ENCODE measurements at places on chromosomes 2 and 18. TPM values are rescaled to one million over a fixed set of nuclear protein-coding genes. Genes with fewer than 3 reads are reported as not detected.

GRCh38 chr2:140308706-140309105, 1528.5 kb upstream of the NXPH2 start:
- no peak for DNase-seq

DNA sequence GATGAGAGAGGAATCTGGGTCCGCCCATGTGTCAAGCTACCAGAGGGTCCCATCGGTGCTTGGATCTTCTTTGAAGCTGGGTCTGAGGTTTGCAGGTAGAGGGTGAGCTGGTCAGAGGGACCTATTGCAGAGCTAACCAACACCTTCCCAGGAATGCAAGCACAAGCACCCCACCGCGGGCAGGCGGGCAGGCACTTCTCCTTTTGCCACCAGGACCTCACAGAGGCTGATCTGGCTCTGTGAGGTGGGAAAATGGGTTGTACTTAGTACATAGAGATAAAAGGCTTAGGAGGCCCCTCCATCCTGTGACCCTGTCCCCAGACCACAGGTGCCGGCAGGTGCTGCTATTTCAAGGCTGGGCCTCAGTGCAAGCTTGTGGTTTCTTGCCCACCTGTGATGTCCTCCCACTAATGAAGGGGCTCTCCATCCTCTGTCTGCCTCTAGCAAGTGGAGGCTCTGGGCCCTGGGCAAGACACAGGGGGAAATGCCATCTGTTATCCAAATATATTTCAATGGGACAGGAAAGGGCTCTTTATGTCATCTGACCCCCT, 31.4 kb upstream of the IL37 start:
- DNase-seq: no peak

DNA sequence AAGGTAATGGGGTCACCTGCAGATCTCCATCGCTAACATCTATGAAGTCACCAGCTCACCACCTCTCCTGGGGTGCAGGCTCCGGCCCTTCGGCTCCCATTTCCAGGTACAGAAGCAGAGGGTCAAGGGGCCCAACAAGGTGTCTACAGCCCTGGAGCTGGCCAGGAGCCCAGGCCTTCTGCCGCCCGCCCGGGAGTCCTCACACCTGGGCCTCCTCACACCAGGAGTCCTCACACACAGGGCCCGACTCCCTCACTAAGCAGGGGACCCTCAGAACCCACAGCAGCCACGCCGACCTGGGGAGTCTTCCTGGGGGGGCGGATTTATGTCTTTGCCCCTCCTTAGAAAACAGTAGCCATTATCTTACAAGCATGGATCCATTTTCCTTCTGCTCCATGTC, 43.4 kb upstream of the TPO start:
- DNase-seq: no peak

DNA sequence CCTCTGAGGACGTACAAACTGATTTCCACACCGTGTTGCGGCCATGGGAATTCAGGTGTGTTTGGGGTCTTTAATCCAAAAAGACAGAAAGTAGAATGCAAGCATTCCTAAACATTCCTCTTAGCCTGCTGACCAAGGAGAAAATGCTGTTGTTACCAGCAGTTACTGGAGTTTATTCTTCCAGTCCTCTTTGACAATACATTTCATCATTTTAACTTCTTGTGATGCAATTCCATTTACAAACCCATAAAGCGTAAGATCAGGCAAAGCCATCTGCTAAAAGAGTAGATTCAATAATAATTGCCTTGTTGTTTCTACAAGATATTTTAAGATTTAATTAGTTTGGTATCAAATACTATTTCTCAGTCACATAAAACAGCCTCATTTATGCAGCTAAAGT, 32.7 kb downstream of the SPIRE1 start:
- DNase-seq: no peak

- peak; percentile 33 for DNase-seq
Measured at GRCh38 chr2:109438773-109439389, 174.9 kb downstream of the SEPTIN10 start.

DNA sequence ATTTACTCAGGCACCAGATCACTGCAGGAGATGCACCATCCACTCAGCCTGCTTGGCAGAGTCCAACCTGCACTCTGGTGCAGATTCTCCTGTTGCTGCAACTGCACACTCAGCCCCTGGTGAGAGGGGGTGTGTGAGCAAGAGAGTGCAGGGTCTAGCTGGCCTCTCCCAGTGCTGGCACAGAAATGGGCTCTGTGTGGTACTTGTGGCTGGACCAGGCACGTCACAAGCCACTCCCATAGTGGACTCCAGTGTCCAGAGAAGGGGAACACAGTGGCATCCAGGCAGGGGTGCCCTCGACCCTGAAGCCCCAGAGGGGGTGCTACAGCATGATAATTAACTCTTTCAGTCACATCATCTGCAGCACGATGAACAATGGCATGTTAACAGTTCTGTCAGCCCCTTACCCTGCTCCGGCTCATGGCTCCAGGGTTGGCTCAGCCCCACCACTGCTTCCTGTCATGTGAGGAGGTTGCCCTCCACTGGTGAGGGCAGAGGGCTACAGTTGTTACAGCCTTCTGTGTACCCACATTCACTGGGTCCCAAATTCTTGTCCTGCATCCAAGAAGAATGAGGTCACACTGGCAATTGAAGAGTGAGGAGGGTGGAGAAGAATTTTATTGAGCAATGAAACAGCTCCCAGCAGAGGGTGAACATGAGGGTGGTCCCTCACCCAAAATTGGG, 135.7 kb downstream of the EVA1A start:
- DNase-seq: no peak

GRCh38 chr2:3706892-3707291, 3.5 kb downstream of the DCDC2C start:
- no peak for DNase-seq

DNA sequence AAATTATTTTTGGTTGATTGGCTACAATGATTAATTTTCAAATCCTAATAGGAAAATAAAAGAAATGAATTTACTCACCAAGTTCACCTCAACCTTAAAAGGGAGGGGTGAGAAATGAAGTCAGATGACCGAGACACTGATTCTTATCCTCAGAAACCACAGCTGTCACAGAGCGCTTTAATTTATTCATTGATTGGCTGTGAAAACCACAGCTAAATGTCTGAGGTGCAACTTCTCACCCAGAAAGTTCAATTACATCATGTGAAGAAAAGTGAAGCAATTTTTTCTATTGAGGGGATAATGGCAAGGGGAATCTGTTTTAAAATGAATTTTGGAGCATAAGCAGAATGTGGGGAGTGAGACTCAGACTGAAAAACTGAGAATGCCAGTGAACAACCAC, 128.4 kb downstream of the RNF152 start:
- no peak for DNase-seq

GRCh38 chr2:10286216-10287037, 16.3 kb upstream of the HPCAL1 start:
- DNase-seq: peak; percentile 72

DNA sequence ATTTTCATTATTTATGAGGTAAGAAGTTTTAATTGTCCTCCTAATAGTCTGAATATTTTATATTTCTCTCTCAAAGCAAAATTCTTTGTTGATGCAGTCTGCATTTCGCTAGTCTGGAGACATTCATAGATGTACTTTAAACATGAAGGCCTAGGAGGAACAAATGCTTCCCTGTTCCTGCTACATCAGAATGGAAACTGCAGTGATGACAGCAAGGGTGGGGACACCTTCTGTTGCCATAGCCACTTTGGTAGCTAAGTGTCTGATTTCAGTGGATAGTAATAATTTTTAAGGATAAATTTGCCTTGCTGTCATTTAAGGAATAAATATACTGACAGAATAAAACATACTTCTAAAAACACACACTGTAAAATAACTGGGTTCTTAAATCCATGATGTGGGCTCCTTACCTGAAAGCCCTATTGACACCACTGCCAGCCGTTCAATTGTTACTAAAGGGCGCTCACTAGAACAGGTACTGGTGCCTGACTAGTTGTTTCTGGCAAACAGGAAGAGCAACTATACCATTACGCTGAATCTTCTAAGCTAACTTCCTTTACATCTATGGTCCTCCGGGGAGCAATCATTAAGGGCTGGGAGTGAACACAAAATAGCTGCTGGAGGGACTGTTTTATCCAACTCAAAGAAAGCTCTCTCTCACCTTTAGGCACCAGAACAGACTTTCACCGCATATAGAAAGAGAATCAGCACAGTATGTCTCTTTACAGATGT, 88.2 kb downstream of the TMEM131 start:
- no peak for DNase-seq

- no peak for DNase-seq
Measured at GRCh38 chr2:68391869-68392268, 26.8 kb downstream of the PLEK start.

DNA sequence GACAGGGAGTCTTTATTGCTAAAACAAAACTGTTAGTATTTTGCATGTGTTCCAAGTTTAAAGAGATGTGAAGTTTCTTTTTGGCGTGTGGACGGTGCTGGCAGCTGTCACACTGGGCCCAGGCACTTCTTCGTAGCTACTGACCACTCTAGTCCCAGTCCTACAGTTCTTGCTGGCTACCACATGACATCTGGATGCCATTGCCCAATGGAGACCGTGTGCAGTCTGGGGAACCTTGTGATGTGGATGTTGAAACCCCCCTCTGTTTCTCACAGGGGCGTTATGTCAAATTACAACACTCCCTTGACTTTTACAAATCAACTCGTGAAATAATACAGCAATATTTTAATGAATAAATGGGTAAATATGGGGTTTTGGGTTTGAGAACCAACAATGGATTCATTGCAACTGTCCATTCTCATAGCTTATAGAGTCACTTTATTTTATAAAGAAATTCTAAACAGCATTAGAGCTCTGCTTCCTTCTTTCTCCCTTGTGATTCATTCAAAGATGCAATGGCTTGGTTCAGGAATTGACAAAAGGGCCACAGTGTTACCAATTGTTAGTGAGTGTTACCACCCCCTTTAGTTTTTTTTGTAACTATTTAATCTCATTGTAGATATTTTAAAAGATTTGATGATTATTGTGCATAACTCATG, 1.2 kb downstream of the GPD2 start:
- DNase-seq: no peak

DNA sequence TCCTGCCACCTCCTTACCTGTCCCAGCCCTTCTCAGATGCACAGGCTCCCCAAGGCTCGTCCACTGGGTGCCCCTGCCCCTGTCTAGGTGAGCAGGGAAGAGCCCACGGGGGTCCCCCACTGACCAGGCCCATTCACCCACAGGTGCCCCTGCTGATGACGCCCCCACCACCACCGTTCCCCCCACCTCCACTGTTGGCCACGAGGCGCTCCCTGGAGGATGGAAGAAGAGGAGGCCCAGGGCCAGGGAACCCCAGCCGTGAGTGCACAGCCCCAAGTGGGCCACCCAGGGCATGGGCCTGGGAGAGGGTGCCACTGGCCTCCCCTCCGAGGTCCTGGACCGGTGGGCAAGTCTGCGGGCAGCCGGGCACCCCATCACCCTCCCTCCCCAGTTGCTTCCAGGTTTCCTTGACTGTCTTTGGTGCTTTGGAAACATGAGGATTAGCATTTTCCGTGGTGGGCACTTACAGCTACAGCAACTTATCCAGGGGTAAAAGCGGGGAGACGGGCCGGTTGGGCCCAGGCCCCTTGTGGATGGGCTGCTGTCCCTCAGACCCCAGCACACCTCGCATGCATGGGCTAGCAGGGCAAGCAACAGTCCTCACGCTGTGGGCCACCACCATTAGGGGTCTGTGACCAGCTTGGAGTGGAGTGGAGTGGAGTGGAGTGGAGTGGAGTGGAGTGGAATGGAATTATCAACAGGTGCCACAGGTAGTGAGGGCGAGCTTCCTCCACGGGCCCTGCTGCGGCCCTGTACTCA, 13.2 kb upstream of the KLHL30 start:
- no peak for DNase-seq

GRCh38 chr2:202736826-202737225, 102.1 kb downstream of the FAM117B start:
- no peak for DNase-seq

DNA sequence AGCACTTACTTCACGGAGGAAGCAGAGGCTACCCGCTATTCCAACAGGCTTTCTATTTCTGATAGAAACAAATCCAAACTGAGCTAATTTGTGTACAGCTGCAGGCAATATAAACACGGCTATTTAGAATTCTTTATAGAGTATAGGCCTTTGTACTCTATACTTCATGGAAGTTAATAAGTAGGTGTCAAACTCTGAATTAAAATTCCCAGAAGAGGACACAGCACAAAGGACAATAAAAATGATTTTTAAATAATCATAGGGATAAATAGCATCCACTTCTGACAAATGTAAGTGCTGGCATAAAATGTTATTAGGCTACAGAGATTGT, 261.5 kb downstream of the AFF3 start:
- DNase-seq: no peak

DNA sequence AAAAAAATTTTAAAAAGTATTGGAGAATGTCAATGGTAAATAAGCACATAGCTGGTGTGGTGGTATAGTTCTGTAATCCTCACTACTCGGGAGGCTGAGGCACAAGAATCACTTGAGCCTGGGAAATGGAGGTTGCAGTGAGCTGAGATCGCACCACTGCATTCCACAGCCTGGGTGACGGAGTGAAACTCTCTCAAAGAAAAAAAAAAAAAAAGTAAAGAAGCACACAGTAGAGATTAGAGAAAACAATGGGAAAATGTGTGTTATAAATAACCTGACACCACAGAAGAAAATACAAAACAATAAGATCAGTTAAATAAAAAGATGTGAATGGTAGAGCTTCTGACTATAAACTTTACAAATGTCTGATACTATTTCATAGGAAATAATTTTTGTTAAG, 163.7 kb upstream of the WDSUB1 start:
- no peak for DNase-seq

DNA sequence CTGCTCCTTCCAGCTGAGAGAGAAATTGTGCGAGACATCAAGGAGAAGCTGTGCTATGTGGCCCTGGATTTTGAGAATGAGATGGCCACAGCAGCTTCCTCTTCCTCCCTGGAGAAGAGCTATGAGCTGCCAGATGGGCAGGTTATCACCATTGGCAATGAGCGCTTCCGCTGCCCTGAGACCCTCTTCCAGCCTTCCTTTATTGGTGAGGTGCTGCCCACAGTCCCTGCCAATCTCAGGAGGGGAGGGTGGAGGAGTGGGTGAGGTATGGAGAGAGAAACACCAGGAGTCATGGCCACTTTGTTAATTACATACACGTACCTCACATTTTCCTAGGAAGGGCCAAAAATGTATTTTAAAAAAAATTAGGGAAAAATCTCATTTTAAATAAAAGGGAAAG, 12.0 kb upstream of the DGUOK start:
- DNase-seq: no peak

The SULT1C2 gene
- total RNA-seq: 42.8 TPM

The KATNAL2 gene
- total RNA-seq: 10.5 TPM

The SDC1 gene
- total RNA-seq: 188 TPM

The C1QL2 gene
- total RNA-seq: not detected

The ODC1 gene
- total RNA-seq: 233 TPM

The BMP10 gene
- not detected for total RNA-seq

The PAIP2B gene
- total RNA-seq: 0.54 TPM

The RFX8 gene
- total RNA-seq: not detected

The KIF5C gene
- total RNA-seq: not detected

The ASIC4 gene
- total RNA-seq: 2.5 TPM

Data from Caki2 (cell line).